Kasumi-1 (cell line): ENCODE measurements at places on chromosomes 7 and 10.
A peak's percentile ranks its signal among the peaks of the same experiment; 100 is the strongest.

- no peak for DNase-seq
Measured at GRCh38 chr7:5557920-5558401, 134.3 kb upstream of the TNRC18 start.

- DNase-seq: no peak
Measured at GRCh38 chr10:851901-852300, 79.6 kb downstream of the LARP4B start.

GRCh38 chr7:157985636-157986035, 602.0 kb downstream of the PTPRN2 start:
- DNase-seq: no peak

- no peak for DNase-seq
Measured at GRCh38 chr7:15248514-15248913, 313.3 kb downstream of the AGMO start.

- no peak for DNase-seq
Measured at GRCh38 chr7:94089806-94090205, 85.7 kb upstream of the BET1 start.

DNA sequence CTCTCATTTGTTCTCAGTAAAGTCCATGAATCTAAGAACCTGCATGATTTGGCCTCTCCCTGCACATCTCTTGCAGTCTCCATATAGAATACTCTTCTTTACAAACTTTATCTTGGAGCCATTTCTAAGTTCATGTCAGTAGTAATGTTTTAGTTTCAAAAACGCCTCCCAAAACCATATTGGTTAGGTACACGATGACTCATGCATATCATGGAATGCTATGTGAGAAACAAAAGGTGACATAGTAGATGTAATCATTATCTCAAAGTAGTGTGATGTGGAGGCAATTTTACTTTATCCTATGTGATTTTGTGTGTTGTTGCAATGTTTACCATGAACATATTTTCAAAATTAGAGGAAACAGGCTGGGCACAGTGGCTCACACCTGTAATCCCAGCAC, 520.7 kb downstream of the KCNMA1 start:
- no peak for DNase-seq

DNA sequence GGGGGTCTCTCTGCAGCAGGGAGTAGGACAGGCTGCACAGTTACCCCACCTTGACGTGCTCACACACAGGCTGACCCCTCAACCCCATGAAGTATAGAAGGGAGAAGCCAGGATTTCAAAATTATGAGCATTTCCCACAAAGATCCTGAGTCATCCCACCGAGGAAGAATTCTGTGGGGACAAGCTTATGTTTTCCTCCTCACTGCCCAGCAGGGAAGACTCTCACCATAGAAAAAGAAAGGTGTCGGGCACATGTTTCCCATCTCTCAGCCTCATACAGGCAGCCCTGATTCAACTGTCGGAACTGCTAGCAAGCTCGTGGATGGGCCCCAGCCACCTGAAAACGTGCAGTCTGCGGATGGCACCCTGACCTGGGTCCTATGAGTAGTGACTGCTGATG, 499.7 kb upstream of the MKI67 start:
- no peak for DNase-seq

- DNase-seq: peak; percentile 94
Measured at GRCh38 chr10:59885430-59886134, 20.8 kb downstream of the CCDC6 start.

GRCh38 chr10:1549591-1550290, 187.6 kb downstream of the ADARB2 start:
- DNase-seq: no peak

- DNase-seq: no peak
Measured at GRCh38 chr10:1141261-1141660, 85.1 kb downstream of the WDR37 start.
